KG1 (cell line): ENCODE measurements at places on chromosomes 2 and 18.

GRCh38 chr2:173171924-173172643 is 96.4 kb downstream of the MAP3K20 start:
- DNase-seq = no peak

DNA sequence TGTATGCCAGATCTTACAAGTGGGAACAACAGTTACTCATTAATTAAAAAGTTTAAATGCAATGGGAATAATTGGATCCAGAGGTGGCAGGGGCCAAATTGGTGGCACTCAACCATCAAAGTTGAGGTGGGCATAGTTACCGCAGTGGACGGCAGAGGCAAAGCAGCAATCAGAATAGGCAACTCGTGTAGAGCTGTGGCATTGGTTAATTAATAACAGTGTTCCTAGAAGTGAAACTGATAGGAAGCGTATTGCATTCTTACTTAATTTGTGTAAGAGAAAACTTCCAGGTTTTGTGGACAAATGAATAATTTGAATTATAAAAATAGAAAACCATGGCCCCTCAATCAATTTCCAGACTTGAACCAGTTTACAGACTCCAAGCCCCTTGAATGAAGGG is 1068.2 kb upstream of the ACVR2A start:
- no peak for DNase-seq

- DNase-seq = no peak
Observed at GRCh38 chr2:42139101-42139500, 30.1 kb upstream of the EML4 start.

DNA sequence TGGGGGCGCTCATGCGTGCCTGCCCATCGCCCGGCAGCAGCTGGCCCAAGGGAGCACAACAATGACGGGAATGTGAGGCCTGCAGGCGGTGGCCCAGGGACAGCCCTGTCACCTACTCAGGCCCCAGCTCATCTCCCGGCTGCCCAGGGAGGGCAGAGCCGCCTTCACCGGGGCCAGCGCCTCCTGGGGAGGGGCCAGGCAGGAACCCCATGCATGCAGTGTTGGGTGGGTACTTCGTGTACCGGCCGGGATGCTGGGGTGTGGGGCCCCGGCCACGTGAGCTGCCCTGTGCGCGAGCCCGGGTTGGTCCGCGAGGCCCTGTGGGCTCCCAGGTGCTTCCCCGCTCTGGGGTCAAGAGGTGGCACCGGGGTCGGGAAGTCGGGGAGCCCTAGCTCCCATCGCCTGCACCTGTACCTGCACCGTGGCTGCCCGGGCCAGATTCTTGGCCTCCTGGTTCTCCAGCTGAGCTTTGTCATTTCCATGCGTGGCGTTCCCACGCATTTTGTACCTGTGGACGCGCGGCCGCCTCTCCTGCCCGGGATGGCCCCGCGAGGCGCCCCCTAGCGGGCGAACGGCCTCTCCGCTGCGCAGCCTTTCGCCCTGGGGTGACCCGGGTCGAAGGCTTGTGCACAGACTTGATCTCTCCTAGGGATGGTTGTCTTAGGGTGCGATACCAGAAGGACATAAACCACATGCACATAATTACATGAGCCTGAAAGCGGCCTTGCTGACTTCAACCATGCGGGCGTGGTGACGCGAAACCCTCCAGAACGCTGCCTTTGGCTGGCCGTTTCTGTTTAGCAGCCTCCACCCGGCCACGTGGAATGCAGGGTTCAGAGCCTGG is 950 bp downstream of the KLHL30 start:
- DNase-seq = no peak

DNA sequence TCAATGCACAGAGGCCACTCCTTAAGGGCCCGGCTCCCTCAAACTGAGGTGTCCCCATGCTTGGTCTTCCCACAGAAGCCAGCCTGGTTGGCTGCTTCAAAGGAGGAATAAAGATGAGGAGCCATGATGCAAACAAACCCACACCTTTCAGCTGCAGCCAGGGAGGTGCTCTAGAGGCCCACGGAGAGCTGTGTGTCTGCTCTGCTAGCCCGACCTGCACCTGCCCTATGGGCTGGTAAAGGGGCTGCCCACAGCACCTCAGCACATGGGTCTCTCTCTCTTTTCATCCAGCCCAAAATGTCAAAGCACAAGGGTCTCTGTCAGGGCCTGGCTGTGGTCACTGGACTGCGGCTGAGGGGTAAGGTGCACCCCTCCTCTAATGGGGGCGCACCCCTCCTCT is 132.1 kb downstream of the MSH2 start:
- no peak for DNase-seq

GRCh38 chr2:65309699-65310098 is 82.1 kb downstream of the ACTR2 start:
- DNase-seq = no peak

DNA sequence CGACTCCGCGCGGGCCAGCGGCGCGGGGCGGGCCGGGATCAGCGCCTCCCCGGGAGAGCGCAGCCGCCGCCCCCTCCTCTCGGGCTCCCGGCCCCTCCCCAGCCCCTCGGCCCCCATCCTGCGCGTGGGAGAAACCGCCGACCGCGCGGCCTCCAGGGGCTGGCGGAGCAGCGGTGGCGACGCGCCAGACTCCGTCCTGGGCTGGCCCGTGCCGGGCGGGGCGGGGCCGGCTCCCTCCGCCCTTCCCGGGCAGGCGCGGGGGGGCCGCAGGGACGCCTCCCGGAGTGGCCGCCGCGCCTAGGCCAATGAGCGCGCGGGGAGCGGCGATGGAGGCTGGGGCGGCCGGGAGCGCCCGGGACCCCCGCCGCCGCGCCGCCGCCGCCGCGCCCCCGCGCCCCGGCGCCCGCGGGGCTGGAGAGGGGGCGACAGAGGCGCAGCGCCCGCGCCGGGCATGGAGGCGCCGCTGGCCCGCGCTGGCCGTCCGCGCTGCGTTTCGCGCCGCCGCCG is 49.1 kb downstream of the KCNIP3 start:
- no peak for DNase-seq

DNA sequence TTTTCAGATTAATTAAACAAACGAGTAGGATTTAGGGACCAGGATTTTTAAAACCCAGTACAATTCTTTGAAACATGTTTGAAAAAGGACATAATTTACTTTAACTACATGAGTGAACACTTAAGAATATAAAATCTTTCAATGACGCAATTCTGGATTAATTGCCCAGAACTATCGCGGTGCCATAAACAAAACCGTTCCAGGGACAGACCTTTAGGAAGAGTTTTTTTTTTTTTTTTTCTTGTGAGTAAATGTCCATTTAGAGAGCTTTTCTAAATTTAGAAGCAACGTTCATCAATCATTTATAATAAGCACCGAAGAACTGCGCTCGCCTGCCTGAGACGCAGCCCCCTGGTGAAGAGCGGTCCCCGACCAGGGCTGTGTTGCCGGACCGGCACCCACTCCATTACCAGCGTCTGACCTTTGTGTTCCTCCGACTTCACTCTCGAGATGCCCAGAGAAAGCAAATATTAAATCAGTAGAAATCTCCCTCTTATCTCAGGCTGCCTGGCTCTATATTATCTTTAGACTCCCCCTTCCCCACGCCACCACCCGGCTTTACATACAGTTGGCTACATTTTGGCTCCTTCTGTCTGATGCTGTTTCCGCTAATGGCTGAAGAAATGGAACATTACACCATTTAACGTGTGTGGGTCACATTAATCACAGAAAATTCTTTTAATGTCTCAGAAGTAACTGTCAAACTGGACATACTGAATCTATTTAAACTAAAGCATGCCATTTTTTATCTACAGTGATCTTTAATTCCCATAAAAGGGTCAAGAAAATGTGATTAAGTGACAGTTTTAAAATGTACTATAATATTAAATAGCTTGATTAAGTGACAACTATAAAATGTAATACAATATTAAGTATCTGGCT is 364.0 kb upstream of the MEIS1 start:
- no peak for DNase-seq

GRCh38 chr2:172225786-172226185 is 123.1 kb upstream of the DLX2 start:
- no peak for DNase-seq

GRCh38 chr2:216715402-216715974 is 20.1 kb upstream of the IGFBP5 start:
- DNase-seq = no peak

DNA sequence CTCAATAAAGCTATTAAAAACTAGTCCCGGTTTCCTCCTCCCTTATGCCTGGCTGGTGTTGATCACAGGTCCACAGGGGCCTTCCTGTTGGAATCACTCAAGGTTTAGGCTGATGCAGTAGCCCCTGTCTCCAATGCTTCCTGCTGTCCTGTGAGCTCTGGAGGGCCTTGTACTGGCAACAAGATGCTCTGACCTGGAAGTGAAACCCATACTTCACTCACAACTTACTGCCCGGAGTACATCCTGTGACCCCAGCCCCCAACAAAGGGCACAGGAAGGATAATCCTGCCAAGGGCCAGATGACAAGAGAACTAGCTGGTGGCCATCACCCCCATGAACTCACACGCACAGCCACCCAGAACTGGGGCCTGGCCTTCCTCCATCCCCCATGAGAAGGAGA is 50.3 kb downstream of the ZBTB7C start:
- DNase-seq = no peak

- no peak for DNase-seq
Observed at GRCh38 chr2:129087133-129087813, 768.6 kb upstream of the HS6ST1 start.

DNA sequence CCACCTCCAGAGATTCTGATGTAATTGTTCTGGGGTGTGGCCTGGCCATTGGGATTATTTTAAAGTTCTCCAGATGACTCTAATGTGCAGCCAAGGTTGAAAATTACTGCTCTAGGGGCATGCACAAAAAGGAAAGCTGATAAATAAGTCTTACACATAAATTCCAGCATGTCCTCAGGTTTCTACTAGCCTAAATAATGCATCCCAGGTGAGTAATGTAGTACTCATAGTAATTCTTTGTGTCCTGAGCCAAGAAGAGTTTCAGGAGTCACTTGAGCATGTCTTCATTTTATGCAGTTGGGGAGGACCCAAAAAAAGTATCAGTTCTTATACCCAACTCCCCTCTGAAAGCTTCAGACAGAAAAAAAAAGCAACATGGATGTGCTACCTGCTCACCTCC is 130.1 kb upstream of the SP5 start:
- no peak for DNase-seq

DNA sequence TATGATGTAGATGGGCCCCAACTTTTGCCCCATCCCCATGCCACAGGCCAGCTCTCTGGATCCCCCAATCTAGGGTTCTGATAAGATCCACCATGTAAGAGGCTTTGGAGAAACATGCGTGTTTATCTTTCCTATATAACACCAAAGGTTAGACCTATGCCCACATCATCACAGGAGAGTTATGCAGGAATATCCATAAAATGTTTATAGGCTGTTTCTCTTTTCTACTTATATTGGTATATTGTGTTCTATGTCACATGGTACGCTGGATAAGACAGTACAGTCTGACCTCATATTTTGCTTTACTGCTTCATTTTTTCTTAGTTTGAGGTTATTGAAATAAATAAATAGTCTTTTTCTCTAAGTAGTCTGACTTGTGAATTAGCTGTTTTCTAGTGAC is 1013.9 kb upstream of the GYPC start:
- no peak for DNase-seq

GRCh38 chr18:55337908-55338521 is 250.0 kb downstream of the TCF4 start:
- no peak for DNase-seq

DNA sequence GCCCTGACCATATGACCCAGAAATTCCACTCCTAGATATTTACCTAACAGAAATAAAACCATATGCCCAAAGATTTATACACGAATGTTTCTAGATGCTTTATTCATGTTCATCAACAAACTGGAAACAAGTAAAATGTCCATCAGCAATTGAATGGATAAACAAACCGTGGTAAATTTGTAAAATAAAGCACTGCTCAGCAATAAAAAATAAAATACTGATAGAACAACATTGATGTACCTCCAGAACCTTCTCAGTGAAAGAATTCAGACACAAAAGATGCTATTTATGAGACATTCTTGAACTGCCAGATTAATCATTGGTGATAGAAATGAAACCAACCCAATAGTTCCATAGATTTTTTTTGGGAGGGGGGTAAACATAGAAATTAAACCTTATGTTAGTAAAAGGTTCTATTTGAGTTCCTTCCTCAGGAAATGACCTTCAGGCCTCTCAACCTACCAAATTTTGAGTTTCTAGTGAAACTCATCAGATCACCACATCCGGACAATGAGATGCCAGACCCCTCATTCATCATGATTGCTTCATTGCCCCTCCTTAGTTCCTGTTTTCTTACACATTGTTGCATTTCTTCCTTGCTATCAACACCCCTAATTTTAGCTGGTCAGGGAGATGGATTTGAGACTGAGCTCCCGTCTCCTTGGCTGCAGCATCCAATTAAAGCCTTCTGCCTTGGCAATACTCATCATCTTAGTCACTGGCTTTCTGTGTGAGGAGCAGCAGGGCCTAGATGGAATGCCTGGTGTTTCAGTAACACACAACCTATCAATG is 203.5 kb downstream of the LPIN1 start:
- DNase-seq = no peak

DNA sequence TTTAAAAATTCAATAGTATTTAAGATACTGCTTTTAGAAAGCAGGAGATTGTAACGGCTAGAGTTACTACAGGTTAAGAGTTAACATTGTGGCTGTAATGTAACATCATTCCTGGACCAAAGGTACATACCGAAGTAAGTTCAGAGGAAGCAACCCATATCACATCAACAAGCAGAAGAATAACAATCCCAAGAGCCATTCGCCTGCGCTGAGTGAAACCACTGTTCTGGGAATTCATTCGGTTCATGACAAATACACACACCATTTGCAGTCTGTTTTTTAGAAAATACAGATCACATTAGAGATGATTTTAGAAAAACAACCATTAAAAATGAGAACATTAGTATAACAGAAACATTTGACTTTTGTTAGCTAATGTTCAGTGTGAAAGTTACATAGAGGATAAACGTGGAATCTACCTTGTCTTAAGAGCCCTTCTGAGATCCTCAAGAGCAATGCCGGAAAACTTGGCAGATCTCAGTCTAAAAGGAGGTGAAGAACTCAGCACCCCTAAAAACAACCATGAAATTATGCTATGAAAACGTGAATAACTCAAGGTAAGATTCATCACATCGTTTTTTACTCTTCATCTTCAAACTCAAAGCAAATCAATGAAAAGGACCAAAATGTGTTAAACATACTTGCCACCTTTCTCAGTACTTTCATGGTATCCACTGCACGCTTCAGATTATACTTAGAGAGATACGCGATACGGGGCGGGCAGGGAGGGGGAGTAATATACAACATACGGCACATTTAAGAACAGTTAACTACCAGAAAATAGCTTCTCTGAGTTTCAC is 1.2 kb downstream of the SLC35F5 start:
- no peak for DNase-seq

- no peak for DNase-seq
Observed at GRCh38 chr2:137262594-137262993, 497.2 kb downstream of the THSD7B start.

DNA sequence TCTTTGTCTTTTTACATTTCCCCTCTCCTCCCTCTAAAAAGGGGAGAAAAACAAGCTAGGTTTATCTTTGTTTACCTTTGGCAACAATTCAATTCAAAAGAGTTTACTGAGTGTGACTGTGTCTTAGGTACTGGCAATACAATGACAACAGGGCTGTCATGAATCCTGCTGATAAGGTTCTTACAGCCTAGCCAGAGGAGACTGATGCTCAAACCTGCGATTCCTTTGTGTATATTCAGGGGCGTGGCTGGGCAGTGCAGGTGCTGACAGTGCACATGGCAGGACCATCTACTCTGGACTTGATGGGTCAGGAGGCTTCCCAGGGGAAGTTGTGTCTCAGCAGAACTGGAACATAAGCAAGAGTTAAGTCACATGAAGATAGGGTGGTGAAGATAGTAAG is 23.2 kb upstream of the TTN start:
- DNase-seq = no peak

- no peak for DNase-seq
Observed at GRCh38 chr2:42795841-42796301, 3.5 kb upstream of the HAAO start.

- no peak for DNase-seq
Observed at GRCh38 chr2:1997409-1997808, 253.1 kb upstream of the PXDN start.
